ENCODE measurements at places on chromosomes 11 and 22.

DNA sequence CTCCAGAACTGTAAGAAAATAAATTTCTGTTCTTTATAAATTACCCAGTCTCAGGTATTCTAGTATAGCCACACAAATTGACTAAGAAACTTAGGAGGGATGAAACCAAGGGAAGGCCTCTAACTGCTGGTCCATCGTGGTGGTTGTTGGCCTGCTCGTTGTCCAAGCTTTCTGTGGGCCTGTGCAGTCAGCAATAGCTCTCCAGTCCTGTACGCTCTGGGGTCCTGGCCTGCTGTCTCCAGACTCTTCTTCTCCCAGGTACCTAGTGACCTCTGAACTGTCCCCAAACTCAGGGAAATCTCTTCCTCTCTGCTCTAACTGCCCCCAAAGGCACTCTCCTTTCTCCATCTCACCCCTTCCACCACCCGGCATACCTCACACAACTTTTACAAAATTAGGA, 5.7 kb upstream of the VSIG10L2 start:
- no peak for DNase-seq
- no peaks in the 10 kb centered on the region for H3K36me3 ChIP-seq
- peaks cover 18% of the 10 kb centered on the region for H3K4me1 ChIP-seq
- H3K4me3 ChIP-seq, result no peak overlapping the region
- H3K27ac ChIP-seq, result no peak overlapping the region

- no peak for DNase-seq
- no peaks in the 10 kb centered on the region for H3K36me3 ChIP-seq
- H3K27me3 ChIP-seq, result peaks cover 49% of the 10 kb centered on the region
- H3K4me1 ChIP-seq, result peaks cover 20% of the 10 kb centered on the region
- no peak overlapping the region for H3K27ac ChIP-seq
Observed at GRCh38 chr11:27696115-27696514, 4.1 kb downstream of the BDNF start.

DNA sequence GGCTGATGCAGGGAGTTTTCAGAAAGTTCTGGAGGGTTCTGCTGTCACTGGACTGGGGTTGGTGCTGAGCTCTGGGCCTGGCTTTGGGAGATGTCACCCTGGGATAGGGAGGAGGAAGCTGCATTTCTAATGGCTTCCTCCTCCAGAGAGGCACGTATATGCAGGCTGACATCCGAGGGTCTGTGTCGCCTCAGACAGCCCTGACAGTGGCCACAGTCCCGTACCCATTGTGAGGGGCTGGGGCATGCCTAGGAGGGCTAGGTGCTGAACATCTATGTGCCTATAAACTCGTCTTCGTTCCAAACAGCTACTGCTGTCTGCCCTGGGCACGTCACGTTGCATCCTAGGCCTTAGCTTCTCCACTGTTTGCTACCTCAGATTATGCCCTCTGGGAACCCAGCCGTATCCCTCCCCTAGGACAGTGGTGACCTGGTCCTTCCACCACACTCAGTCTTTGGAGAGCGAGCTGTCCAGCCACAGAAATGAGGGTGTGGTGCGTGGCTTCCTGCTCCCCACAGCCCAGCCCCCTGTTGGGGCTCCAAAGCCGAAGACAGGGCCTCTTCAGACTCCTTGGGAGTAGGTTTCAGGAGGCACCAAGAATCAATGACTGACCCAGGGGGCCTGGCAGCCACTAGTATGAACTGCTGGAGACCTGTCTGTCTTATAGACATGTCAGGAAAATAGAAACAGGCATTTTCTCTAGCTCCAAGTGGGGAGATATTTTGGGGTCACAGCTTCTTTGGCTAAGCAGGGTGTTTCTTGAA, 26.4 kb downstream of the ADAMTS15 start:
- H3K27ac ChIP-seq, result no peak overlapping the region
- no peak overlapping the region for H3K4me3 ChIP-seq
- no peaks in the 10 kb centered on the region for H3K27me3 ChIP-seq
- no peaks in the 10 kb centered on the region for H3K36me3 ChIP-seq

- peaks cover 21% of the 10 kb centered on the region for H3K27me3 ChIP-seq
- no peaks in the 10 kb centered on the region for H3K36me3 ChIP-seq
- H3K27ac ChIP-seq, result no peak overlapping the region
- peaks cover 13% of the 10 kb centered on the region for H3K4me1 ChIP-seq
- peak; percentile 56 for DNase-seq
- H3K4me3 ChIP-seq, result peak overlapping the region; percentile 85
Observed at GRCh38 chr11:44727373-44728287, 868 bp downstream of the TSPAN18 start.

- H3K27ac ChIP-seq, result no peak overlapping the region
- DNase-seq, result no peak
- H3K36me3 ChIP-seq, result no peaks in the 10 kb centered on the region
- no peak overlapping the region for H3K4me3 ChIP-seq
- peaks cover 2% of the 10 kb centered on the region for H3K27me3 ChIP-seq
Observed at GRCh38 chr22:35785181-35785923, 67.7 kb downstream of the APOL5 start.

- H3K36me3 ChIP-seq, result peaks cover 1% of the 10 kb centered on the region
- no peak overlapping the region for H3K4me3 ChIP-seq
- H3K27me3 ChIP-seq, result no peaks in the 10 kb centered on the region
- no peak for DNase-seq
- H3K27ac ChIP-seq, result no peak overlapping the region
- H3K4me1 ChIP-seq, result peaks cover 13% of the 10 kb centered on the region
Observed at GRCh38 chr11:73393011-73393380, 16.8 kb downstream of the RELT start.

GRCh38 chr11:46553814-46554212, 40.0 kb downstream of the AMBRA1 start:
- H3K4me3 ChIP-seq, result no peak overlapping the region
- H3K4me1 ChIP-seq, result peaks cover 23% of the 10 kb centered on the region
- no peak for DNase-seq

DNA sequence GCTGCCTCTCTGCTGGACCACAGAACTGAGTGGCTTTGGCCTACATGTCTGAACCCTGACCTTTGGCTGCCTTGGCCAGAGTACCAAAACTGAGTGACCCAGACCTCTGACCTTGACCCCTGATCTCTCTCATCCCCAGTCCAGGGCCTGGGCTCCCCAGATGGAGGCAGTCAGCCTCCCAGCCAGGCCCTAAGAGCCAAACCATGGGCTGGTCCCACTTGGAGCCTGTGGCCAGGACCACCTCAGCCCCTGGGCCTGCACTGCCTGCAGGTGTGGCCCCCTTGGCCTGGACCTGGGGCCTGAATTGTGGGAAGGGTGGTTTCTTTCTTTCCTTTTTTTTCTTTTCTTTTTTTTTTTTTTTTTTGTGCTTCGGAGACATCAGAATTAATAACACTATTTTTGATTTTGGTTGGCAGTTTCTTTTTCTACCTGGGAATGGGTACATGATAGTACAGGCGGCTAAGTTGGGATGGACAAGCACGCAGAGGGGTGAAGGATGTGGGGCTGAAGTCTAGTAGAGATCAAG, 806 bp upstream of the SIPA1 start:
- peaks cover 53% of the 10 kb centered on the region for H3K4me1 ChIP-seq
- peak overlapping the region; percentile 96 for H3K4me3 ChIP-seq
- H3K27me3 ChIP-seq, result no peaks in the 10 kb centered on the region
- no peak for DNase-seq

- H3K36me3 ChIP-seq, result no peaks in the 10 kb centered on the region
- H3K4me3 ChIP-seq, result no peak overlapping the region
- DNase-seq, result no peak
- H3K27ac ChIP-seq, result no peak overlapping the region
- H3K4me1 ChIP-seq, result no peaks in the 10 kb centered on the region
Observed at GRCh38 chr22:22684580-22685561, 40.5 kb downstream of the GGTLC2 start.

DNA sequence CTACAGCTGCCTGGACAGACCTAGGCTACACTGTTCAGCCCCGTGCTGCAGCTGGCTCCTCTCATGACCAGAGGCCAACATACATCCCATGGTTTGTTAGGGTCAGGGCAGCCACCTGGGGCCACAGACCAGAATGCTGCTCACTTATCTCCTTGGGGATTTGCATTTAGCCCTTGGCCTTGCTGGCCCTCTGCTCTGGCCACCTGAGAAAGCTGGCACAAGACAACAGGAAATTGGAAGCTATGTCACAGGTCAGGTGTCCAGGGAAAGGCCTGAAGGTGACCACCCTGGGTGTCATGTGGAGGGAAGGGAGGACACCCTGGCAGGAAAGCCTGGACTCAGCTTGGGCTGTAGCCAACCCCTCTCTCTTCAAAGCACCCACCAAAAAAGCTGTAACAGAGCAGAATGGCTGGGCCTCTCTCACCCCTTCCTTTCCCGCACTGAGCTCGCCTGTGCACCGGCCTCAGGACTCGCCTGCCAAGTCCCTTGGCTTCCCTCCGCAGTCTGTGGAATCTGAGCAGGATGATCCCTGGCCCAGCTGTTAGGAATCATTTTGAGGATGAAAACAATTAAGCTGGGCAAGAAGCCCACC, 86.3 kb downstream of the SNX19 start:
- H3K4me3 ChIP-seq, result no peak overlapping the region
- no peaks in the 10 kb centered on the region for H3K36me3 ChIP-seq
- H3K27me3 ChIP-seq, result peaks cover 3% of the 10 kb centered on the region
- DNase-seq, result no peak
- no peaks in the 10 kb centered on the region for H3K4me1 ChIP-seq
- no peak overlapping the region for H3K27ac ChIP-seq

GRCh38 chr22:46007003-46007847, 30.3 kb upstream of the WNT7B start:
- H3K27me3 ChIP-seq, result no peaks in the 10 kb centered on the region
- no peak for DNase-seq
- H3K27ac ChIP-seq, result no peak overlapping the region
- no peak overlapping the region for H3K4me3 ChIP-seq

GRCh38 chr11:118961591-118961990, 5.5 kb downstream of the UPK2 start:
- no peak overlapping the region for H3K27ac ChIP-seq
- peaks cover 2% of the 10 kb centered on the region for H3K27me3 ChIP-seq
- H3K4me3 ChIP-seq, result no peak overlapping the region
- H3K4me1 ChIP-seq, result peaks cover 11% of the 10 kb centered on the region
- DNase-seq, result no peak

DNA sequence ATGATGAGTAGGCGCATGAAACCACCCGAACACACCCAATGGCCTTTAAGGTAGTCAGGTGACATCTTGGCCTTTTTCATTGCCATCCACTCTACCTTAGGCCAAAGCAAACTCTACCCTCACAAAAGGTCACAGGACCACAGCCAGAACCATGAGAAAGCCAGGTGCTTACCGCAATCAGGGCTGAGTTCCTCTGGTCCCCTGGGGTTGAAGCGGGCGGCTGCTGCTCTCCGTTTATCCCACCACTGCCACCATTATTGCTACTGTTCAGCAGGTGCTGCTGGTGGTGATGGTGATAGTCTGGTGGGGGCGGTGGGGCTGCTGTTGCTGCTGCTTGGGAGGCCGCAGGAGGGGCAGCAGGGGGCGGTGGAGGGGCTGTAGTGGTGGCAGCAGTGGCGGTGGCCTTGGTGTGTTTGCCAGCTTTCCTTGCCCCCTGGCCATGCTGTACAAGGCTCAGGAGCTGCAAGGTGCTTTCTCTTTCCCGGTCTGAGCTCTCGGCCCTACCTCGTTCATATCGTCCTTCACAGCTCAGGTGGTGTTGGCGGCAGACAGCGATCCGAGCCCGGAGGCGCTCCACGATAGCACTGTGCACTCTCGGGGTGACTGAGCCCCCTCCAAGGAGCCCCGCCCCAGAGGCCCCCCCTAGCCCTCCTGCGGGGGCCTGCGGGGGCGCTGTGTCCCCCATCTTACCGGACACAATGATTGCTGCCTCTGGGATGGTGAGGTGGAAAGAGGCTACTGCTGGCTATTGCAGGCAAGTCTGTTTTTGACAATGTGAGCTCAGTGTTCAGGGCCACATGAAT, 1.6 kb downstream of the MAML2 start:
- peak; percentile 83 for DNase-seq
- H3K4me1 ChIP-seq, result peaks cover 43% of the 10 kb centered on the region
- H3K36me3 ChIP-seq, result peaks cover 11% of the 10 kb centered on the region
- H3K4me3 ChIP-seq, result peak overlapping the region; percentile 99

- peak; percentile 45 for DNase-seq
- H3K27me3 ChIP-seq, result no peaks in the 10 kb centered on the region
- H3K4me3 ChIP-seq, result peak overlapping the region; percentile 27
- peaks cover 4% of the 10 kb centered on the region for H3K36me3 ChIP-seq
- H3K4me1 ChIP-seq, result peaks cover 54% of the 10 kb centered on the region
Observed at GRCh38 chr11:62539238-62539925, 7.2 kb downstream of the AHNAK start.

DNA sequence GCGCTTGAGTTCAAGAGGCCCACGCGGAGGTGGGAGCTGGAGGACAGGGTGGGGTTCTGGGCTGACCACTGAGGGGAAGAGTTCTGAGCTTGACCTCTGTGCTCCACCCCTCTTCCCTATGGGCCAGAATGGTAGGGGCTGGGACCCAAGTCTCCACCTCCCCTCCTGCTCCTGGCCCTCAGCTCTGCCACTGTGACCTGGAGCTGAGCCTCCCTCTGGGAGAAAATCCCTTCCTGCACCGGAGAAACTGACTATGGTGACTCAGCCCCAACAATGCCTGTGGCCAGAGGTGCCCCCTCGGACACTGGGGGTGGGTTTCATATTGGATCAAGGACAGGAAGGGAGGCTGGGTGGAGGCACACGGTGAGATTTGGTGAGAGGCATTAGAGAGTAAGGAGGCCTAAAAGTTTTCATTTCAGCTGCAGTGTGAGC, 23.0 kb downstream of the RELT start:
- DNase-seq, result no peak
- H3K4me1 ChIP-seq, result peaks cover 2% of the 10 kb centered on the region

GRCh38 chr11:126465573-126466188, 110.2 kb downstream of the ST3GAL4 start:
- H3K4me3 ChIP-seq, result peak overlapping the region; percentile 48
- no peaks in the 10 kb centered on the region for H3K36me3 ChIP-seq
- H3K27me3 ChIP-seq, result no peaks in the 10 kb centered on the region
- H3K4me1 ChIP-seq, result peaks cover 5% of the 10 kb centered on the region

- no peaks in the 10 kb centered on the region for H3K36me3 ChIP-seq
- peaks cover 2% of the 10 kb centered on the region for H3K27me3 ChIP-seq
- H3K27ac ChIP-seq, result no peak overlapping the region
- DNase-seq, result no peak
Observed at GRCh38 chr11:131841028-131841427, 470.6 kb downstream of the NTM start.

DNA sequence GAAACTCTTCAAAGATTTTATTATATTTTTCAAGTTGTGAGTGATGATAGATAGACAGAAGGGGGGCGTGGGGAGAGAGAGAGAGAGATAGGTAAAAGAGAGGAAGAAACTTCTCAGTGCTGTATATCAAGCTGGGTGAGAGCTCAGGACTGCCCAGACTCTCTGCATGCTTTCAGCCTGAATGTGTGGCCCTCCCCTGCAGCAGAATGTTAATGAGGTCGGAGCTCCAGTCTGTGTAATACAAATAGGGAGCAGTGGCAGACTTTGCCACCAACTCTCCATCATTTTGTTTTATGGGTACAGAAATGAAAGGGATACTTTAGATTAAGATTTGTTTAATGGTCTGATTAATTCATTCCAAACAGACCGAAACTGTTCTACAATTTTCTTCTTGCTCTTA, 752.8 kb downstream of the OPCML start:
- DNase-seq, result no peak
- H3K4me1 ChIP-seq, result peaks cover 5% of the 10 kb centered on the region
- H3K27ac ChIP-seq, result no peak overlapping the region
- H3K36me3 ChIP-seq, result no peaks in the 10 kb centered on the region
- no peak overlapping the region for H3K4me3 ChIP-seq
- no peaks in the 10 kb centered on the region for H3K27me3 ChIP-seq

Data from naive thymus-derived CD8-positive, alpha-beta T cell (primary cell).